Endothelial cell (in vitro differentiated cells): ENCODE measurements at places on chromosomes 6 and 20. TPM values are rescaled to one million over a fixed set of nuclear protein-coding genes. Genes with fewer than 3 reads are reported as not detected.

Gene ADA
- total RNA-seq: 137 TPM

DNA sequence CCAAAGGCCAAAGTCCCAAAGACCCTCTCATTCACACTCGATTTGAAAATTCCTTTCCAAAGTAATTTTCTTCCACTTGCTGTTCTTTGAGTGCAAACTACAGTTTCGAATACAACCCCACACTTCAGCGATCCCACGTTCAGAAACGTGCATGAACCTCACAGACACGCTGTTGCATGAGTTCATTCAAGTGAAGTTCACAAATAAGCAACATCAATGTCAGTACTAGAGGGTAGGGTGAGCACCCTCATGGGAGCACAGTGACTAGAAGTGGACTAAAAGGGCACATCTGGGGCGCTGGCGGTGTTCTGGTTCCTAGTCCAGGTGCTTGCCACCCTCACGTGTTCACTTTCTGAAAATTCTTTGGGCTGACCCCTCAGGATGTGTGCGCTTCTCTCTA lies 59.0 kb downstream of the FAM50B start:
- no peak for DNase-seq

- DNase-seq: no peak
Measured at GRCh38 chr6:41784581-41785171, 2.8 kb upstream of the TOMM6 start.

Gene TPD52L1
- total RNA-seq: 118 TPM

- peak; percentile 52 for DNase-seq
Measured at GRCh38 chr6:6315660-6316059, 4.8 kb downstream of the F13A1 start.

DNA sequence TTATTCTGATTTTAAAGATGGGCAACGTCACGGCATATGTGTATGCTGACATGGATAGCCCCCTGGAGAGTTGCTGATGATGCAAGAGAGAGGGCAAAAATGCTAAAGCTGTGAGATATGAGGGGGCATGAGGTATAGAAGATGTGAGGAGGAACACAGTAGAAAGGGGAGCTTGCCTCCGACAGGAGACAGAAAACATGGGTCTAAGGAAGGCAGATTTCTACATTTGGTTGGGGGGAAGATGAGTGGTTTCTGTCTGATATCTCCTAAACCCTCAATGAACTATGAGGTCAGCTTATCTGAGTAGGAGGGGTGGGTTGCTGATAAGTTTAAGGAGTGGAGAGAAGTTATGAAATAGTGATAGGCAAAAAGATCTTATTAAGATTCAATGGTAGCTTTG lies 6.0 kb downstream of the RNF24 start:
- no peak for DNase-seq

Gene ARMC12
- 0.69 TPM for total RNA-seq

GRCh38 chr20:63636752-63637628 lies 10.1 kb upstream of the GMEB2 start:
- no peak for DNase-seq

Gene SOBP
- total RNA-seq: 1.5 TPM

Gene TREM2
- total RNA-seq: not detected

Gene CD40
- 69.4 TPM for total RNA-seq

GRCh38 chr6:25944688-25945574 lies 14.4 kb upstream of the SLC17A2 start:
- DNase-seq: no peak

DNA sequence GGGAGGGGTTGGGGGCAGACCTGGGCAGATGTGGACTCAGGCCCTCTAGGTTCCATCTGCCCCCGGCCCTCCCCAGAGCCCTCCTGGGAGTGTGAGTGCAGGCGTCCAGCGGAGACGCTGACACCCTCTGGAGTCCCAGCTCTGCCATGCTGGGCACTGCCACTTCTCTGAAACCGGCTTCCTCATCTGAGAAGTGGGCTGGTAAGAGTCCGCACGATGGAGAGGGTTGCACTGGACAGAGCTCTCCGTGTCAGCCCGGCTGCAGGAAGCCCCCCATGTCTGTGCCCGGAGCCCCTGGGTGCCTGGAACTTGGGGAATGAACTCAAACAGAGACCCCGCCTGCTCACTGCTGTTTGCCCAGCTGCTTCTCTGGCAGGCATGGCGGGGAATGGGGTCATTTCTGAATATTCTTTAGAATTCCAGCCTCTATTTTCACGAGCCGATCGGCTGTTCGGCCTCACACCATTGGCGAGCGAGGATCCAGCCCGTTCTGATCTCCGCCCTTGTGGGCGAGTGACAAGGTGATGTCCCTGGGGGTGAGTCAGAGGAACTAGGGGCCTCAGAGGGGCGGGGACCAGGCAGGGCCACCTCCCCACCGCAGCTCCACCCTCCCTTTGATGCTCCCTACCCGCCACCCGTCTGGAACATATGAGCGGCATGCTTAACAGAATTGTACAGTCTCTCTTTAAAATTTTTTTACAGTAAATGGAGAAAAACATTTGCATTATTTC lies 47.8 kb upstream of the GATA5 start:
- no peak for DNase-seq

DNA sequence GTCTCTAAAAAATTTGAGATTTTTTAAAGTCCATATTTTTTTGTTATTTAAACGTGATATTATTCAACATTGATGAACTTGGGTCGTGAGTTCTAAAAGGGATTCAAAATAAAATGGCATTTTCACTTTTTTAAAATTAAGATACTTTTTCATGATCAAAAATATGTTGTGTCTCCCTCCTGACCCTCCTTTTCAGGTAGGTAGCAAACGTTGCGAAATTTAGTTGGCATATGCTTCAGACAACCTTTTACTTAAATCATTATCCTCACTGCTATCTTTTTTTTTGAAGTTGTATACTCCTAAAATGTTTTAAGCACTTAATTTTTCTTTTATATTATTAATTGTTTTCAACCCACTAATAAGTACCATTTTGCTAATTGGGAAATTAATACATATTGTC lies 133.5 kb downstream of the ARHGAP18 start:
- DNase-seq: no peak

Gene CST5
- total RNA-seq: not detected

DNA sequence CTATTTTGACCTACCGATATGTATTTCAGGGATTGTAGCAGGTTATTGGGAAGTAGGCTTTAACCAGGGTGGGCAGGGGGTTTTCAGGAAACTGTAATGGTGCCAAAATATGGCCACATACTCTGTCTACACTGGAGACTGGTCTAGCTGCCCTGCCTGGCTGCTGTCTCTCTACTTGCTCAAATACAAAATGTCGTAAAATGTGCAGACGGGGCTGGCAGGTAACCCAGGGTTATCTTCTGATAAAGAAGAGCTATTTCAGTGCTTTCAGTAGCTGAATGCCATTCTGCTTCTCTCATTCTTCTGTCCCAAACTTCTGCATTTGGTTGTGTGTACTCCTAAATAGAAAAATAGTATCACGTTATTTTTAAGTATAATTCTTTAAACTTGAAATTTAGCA lies 616.2 kb downstream of the EPM2A start:
- DNase-seq: no peak

- DNase-seq: no peak
Measured at GRCh38 chr6:161745594-161746141, 471.8 kb upstream of the AGPAT4 start.

DNA sequence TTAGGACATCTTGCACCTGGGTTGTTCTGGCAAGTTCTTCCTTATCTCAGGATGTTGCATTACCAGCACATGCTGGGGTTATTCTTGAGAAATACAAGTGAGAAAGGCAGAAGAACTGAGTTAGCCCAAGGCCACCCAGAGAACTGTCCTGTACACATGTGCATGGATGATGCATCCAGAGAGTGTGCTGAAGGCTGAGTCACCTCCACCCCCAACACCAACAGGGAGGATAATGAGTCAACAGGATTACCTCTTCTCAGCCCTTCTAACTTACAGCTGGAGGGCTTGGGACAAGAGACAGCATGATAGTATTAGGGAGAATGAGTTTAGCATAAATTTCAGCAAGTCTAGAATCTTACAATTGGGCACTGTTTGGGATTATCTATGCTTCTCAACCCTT lies 8.5 kb downstream of the SCGN start:
- no peak for DNase-seq

GRCh38 chr6:38955861-38956260 lies 92.7 kb upstream of the GLP1R start:
- DNase-seq: no peak

DNA sequence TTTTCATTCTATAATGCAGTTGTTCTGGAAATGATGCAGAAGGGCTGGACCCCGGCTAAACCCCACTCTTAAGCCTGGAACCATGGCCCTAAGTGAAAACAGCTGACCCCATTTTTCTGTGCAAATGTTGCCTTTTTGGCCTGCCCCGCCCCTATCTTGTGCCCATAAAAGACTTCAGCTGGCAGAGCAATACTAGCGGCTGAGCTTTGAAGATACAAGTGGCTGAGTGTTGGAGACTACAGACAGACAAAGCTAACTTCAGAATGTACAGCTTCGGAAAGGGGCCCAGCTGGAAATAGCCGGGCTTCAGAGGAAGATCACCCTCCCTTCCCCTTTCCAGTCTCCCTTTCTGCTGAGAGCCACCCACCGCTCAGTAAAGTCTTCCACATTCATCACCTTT lies 258.6 kb upstream of the SPTLC3 start:
- DNase-seq: no peak

- no peak for DNase-seq
Measured at GRCh38 chr20:41055679-41056078, 27.1 kb downstream of the TOP1 start.
